Activated CD8-positive, alpha-beta T cell treated with anti-CD3 and anti-CD28 coated beads for 36 hours (primary cell): ENCODE measurements at places on chromosomes 13 and 19. TPM values are rescaled to one million over a fixed set of nuclear protein-coding genes. Genes with fewer than 3 reads are reported as not detected.

- no peaks in the 10 kb centered on the region for H3K4me1 ChIP-seq
- DNase-seq: no peak
- no peaks in the 10 kb centered on the region for H3K27me3 ChIP-seq
- no peak overlapping the region for H3K4me3 ChIP-seq
- no peak overlapping the region for H3K27ac ChIP-seq
- no peaks in the 10 kb centered on the region for H3K36me3 ChIP-seq
Measured at GRCh38 chr19:19101540-19101939, 36.7 kb downstream of the TMEM161A start.

DNA sequence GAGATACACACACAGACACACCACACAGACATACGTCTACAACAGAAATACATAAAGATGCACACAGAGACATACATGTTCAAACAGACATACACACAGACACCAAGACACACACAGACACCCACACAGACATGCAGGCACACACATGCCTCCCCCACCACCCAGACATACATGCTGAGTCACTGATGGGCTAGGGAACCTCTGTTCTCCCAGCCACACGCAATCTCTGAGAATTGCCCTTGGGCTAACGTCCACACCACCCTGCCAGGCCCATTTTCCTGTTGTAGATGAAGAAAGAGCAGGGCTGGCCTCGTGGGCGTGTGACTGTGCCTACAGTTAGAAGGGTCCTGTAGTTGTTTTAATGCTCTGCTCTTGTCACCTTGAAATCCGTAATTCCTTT lies 261.9 kb downstream of the KCNRG start:
- no peak for DNase-seq
- H3K27me3 ChIP-seq: peaks cover 2% of the 10 kb centered on the region
- H3K4me3 ChIP-seq: no peak overlapping the region
- no peaks in the 10 kb centered on the region for H3K36me3 ChIP-seq
- no peaks in the 10 kb centered on the region for H3K4me1 ChIP-seq
- H3K27ac ChIP-seq: no peak overlapping the region

DNA sequence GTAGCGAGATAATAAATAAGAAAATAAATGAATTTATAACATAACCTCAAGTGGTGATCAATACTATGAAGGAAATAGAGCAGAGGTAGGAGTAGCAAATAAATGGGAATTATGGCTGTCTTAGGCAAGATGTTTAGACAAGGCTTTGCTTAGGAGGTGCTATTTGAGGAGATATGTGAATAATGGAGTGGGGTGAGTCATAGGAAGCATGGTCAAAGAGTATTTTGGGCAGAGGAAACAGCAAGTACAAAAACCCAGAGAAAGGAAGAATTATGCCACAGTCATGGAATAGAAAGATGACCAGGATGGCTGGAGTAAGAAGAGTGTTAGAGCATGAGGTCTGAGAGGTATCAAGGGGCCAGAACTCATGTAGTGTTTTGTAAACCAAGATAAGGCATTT lies 33.6 kb upstream of the LPAR6 start:
- no peak overlapping the region for H3K4me3 ChIP-seq
- H3K36me3 ChIP-seq: peaks cover 15% of the 10 kb centered on the region
- H3K4me1 ChIP-seq: peaks cover 21% of the 10 kb centered on the region
- no peak overlapping the region for H3K27ac ChIP-seq
- no peaks in the 10 kb centered on the region for H3K27me3 ChIP-seq

DNA sequence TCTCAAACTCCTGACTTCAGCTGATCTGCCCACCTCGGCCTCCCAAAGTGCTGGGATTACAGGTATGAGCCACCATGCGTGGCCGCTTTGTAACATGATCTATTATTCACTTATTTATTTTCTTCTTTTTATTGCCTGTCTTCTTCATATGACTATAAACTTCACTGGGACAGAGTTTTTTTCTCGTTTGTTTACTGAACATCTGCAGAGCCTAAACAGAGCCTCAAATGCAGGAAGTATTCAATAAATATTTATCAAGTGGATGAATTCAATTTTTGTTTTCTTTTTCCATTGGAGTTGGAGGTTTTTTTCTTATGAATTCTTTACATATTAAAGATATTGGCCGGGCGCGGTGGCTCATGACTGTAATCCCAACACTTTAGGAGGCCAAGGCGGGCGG lies 54.7 kb downstream of the SKA3 start:
- no peaks in the 10 kb centered on the region for H3K27me3 ChIP-seq
- no peak overlapping the region for H3K4me3 ChIP-seq
- DNase-seq: no peak
- no peak overlapping the region for H3K27ac ChIP-seq
- no peaks in the 10 kb centered on the region for H3K4me1 ChIP-seq

GRCh38 chr13:108368250-108368905 lies 98.9 kb downstream of the TNFSF13B start:
- H3K4me3 ChIP-seq: no peak overlapping the region
- no peak for DNase-seq
- H3K27ac ChIP-seq: no peak overlapping the region
- no peaks in the 10 kb centered on the region for H3K36me3 ChIP-seq
- peaks cover 2% of the 10 kb centered on the region for H3K27me3 ChIP-seq

- DNase-seq: no peak
- H3K27me3 ChIP-seq: no peaks in the 10 kb centered on the region
- H3K4me3 ChIP-seq: no peak overlapping the region
- no peaks in the 10 kb centered on the region for H3K4me1 ChIP-seq
- H3K36me3 ChIP-seq: peaks cover 50% of the 10 kb centered on the region
Measured at GRCh38 chr19:19292607-19293006, 19.5 kb upstream of the TM6SF2 start.

DNA sequence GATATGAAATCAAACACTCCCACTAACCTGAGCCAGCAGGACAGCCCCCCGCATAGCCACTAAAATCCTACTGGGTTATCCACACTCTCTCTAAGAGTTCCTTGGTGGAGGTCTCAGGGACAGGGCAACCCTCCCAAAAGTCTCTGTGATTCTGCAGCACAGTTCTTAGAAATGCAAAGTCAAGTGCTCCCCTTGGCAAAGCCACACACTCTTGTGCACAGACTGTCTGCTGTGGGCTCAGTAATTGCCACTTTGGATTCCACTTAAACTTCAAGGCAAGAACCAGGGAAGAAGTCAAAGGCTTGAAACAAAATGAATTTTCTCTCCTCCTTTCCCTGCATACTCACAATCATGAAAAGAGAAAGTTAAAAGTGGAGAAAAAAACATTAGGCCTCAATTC lies 61.5 kb downstream of the DOCK9 start:
- DNase-seq: no peak
- no peak overlapping the region for H3K27ac ChIP-seq
- H3K4me3 ChIP-seq: no peak overlapping the region
- no peaks in the 10 kb centered on the region for H3K27me3 ChIP-seq

DNA sequence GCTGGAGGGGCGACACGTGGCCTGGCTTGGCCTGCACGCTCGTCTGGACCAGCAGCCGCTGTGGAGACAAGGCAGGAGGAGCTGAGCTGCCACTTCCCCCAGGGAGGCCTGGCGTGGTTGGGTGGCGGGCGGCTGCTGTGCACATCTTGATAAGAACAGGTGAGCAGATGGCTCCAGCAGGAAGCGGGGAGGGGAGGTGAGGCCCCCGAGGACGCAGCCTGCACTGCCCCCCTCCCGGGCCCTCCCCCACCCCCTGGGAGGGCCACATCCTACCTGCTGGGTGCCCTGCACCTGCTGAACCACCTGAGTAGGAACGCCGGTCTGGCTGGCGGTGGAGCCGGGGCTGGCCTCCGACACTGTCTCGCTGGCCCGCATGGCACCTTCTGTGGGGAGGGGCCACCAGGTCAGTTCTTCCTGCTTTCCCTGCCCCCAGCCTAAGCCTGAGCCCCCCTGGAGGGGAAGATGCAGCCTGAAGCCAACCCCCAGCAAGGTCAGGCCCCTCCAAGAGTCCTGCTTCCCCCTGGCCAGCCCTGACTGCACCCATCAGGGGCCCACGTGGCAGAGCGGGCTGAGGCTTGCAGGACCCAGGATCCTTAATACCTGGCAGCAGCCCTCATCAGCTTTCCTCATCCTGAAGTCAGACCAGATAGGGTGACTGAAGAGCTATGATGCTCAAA lies 22.8 kb downstream of the RFX1 start:
- H3K27me3 ChIP-seq: no peaks in the 10 kb centered on the region
- peaks cover 53% of the 10 kb centered on the region for H3K4me1 ChIP-seq
- peak overlapping the region; percentile 10 for H3K4me3 ChIP-seq
- peaks cover 5% of the 10 kb centered on the region for H3K36me3 ChIP-seq
- peak; percentile 29 for DNase-seq

GRCh38 chr13:47929156-47929555 lies 71.9 kb downstream of the SUCLA2 start:
- no peaks in the 10 kb centered on the region for H3K36me3 ChIP-seq
- DNase-seq: no peak
- no peaks in the 10 kb centered on the region for H3K4me1 ChIP-seq
- no peak overlapping the region for H3K27ac ChIP-seq
- H3K4me3 ChIP-seq: no peak overlapping the region

- no peaks in the 10 kb centered on the region for H3K36me3 ChIP-seq
- H3K27ac ChIP-seq: no peak overlapping the region
- H3K27me3 ChIP-seq: no peaks in the 10 kb centered on the region
- H3K4me3 ChIP-seq: no peak overlapping the region
Measured at GRCh38 chr13:50995854-50996253, 86.3 kb downstream of the RNASEH2B start.

- peaks cover 7% of the 10 kb centered on the region for H3K4me1 ChIP-seq
- no peaks in the 10 kb centered on the region for H3K27me3 ChIP-seq
- peak; percentile 81 for DNase-seq
- H3K4me3 ChIP-seq: no peak overlapping the region
Measured at GRCh38 chr19:45569619-45570421, 14.8 kb downstream of the OPA3 start.

- peaks cover 4% of the 10 kb centered on the region for H3K4me1 ChIP-seq
- H3K27me3 ChIP-seq: no peaks in the 10 kb centered on the region
- no peak overlapping the region for H3K4me3 ChIP-seq
- DNase-seq: no peak
Measured at GRCh38 chr19:1162404-1163282, 11.4 kb downstream of the SBNO2 start.

- H3K27ac ChIP-seq: no peak overlapping the region
- H3K36me3 ChIP-seq: peaks cover 2% of the 10 kb centered on the region
- peaks cover 3% of the 10 kb centered on the region for H3K27me3 ChIP-seq
- H3K4me3 ChIP-seq: no peak overlapping the region
- DNase-seq: no peak
Measured at GRCh38 chr19:2609389-2610116, 92.9 kb downstream of the GNG7 start.

- H3K27me3 ChIP-seq: no peaks in the 10 kb centered on the region
- H3K27ac ChIP-seq: no peak overlapping the region
- H3K4me1 ChIP-seq: no peaks in the 10 kb centered on the region
- H3K36me3 ChIP-seq: no peaks in the 10 kb centered on the region
- H3K4me3 ChIP-seq: no peak overlapping the region
Measured at GRCh38 chr19:28899703-28900102, 313.2 kb downstream of the UQCRFS1 start.

GRCh38 chr13:37729876-37730275 lies 131.3 kb upstream of the POSTN start:
- H3K27me3 ChIP-seq: no peaks in the 10 kb centered on the region
- H3K4me1 ChIP-seq: no peaks in the 10 kb centered on the region
- DNase-seq: no peak
- H3K27ac ChIP-seq: no peak overlapping the region
- H3K4me3 ChIP-seq: no peak overlapping the region

- no peaks in the 10 kb centered on the region for H3K36me3 ChIP-seq
- no peaks in the 10 kb centered on the region for H3K4me1 ChIP-seq
- no peaks in the 10 kb centered on the region for H3K27me3 ChIP-seq
Measured at GRCh38 chr13:66971004-66971403, 259.1 kb downstream of the PCDH9 start.

GRCh38 chr19:47111682-47112165 lies 1.9 kb downstream of the ZC3H4 start:
- DNase-seq: no peak
- peak overlapping the region; percentile 99 for H3K27ac ChIP-seq
- peaks cover 48% of the 10 kb centered on the region for H3K36me3 ChIP-seq
- no peaks in the 10 kb centered on the region for H3K27me3 ChIP-seq

GRCh38 chr13:66503890-66504289 lies 726.2 kb downstream of the PCDH9 start:
- no peaks in the 10 kb centered on the region for H3K27me3 ChIP-seq
- no peak overlapping the region for H3K4me3 ChIP-seq
- no peaks in the 10 kb centered on the region for H3K36me3 ChIP-seq
- DNase-seq: no peak
- no peaks in the 10 kb centered on the region for H3K4me1 ChIP-seq

DNA sequence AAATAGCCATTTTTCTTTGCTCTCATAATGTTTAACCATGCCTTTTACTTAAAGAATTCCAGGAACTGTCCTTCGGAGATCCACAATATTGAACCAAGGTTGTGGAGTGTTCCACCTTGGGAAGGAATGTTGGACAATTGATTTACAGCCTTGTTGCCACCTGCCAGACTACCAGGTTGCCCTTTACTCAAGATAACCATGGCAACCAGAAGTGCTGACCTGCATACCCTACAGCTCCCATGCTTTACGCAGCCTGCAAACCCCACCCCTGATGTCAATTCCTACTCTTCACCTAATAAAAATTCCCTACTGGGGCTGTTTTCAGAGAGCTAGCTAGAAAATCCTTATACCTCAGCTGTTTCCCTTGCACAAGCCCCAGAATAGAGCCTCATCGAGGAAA lies 151.0 kb upstream of the RXFP2 start:
- no peaks in the 10 kb centered on the region for H3K27me3 ChIP-seq
- no peak overlapping the region for H3K4me3 ChIP-seq
- H3K4me1 ChIP-seq: no peaks in the 10 kb centered on the region
- DNase-seq: no peak
- no peaks in the 10 kb centered on the region for H3K36me3 ChIP-seq

DNA sequence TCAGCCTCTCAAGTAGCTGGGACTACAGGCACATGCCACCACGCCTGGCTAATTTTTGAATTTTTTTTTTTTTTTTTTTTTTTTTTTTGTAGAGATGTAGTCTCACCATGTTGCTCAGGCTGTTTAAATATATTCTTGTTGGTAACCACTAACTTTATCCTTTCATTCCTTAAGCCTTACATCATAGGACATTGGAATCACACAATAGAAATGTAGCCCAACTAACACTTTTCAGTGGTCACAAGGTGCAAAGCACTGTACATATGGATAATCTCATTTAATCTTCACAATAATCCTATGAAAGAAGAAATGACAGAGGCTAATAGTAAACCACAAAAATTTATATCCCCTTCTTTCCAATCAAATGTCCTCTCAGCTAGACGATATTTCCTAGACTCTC lies 417.8 kb upstream of the DACH1 start:
- H3K4me1 ChIP-seq: no peaks in the 10 kb centered on the region
- no peak for DNase-seq
- no peaks in the 10 kb centered on the region for H3K36me3 ChIP-seq
- no peak overlapping the region for H3K27ac ChIP-seq
- no peak overlapping the region for H3K4me3 ChIP-seq

- peaks cover 6% of the 10 kb centered on the region for H3K36me3 ChIP-seq
- H3K4me3 ChIP-seq: no peak overlapping the region
- no peak overlapping the region for H3K27ac ChIP-seq
- no peaks in the 10 kb centered on the region for H3K4me1 ChIP-seq
- no peaks in the 10 kb centered on the region for H3K27me3 ChIP-seq
- DNase-seq: peak; percentile 37
Measured at GRCh38 chr19:3467437-3468198, 12.7 kb downstream of the SMIM24 start.

The ZNF71 gene
- total RNA-seq: 5.3 TPM

The CYP4F11 gene
- total RNA-seq: not detected

The IGFL3 gene
- total RNA-seq: not detected

The OR10H1 gene
- total RNA-seq: not detected

The GRK1 gene
- 0.07 TPM for total RNA-seq

The BRCA2 gene
- 24.9 TPM for total RNA-seq

The CEACAM1 gene
- total RNA-seq: 5.2 TPM
